Astrocyte of the spinal cord (primary cell): ENCODE measurements at places on chromosomes 6 and 20.

DNA sequence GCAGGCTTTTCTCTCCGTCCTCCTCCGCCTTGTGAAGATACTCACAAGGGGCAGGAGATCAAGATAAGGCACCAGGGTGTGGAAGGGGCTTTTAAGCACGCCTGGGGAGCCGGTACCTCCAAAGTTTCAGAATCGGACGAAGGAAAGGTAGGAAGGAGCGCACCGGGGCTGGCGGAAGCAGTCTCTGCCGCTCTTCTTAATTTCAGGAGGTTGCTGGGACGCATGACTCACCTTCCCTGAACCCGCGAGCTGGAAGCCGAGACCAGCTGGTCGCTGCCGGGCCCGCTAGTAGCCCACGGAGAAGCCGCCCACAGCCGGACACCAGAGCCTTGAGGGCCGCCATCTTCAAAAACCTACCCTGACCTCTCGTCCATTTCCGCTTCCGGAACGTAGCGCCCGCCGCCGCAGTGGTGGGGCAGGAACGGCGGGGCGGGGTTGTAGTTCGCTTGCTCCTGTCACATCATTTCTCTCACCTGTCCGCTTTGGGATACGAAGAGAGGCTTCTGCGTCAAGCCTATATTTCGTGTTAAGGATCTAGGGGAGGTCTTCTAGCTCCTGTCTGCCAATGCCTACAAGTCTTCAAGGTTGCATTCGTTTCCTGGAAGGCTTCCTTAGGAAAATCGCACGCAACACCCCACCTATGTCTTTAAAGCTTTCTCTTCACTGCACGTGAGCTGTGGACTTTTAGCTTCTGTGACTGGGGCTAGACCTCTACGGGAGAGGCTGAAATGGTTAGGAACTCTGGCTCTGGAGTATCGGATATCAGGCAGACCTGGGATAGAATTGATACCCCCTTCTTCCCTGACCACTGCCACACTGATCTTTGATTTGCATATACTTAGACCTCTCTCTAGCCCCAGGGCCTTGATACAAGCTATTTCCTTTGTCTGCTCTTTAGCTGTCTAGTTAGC, at the start of gene MRPS18A:
MRPS18A (minus strand) TSS at position 355 of the 911 bp plus-strand sequence; CDS start at position 343, 12 bp downstream.
- DNase-seq = peak; percentile 71

DNA sequence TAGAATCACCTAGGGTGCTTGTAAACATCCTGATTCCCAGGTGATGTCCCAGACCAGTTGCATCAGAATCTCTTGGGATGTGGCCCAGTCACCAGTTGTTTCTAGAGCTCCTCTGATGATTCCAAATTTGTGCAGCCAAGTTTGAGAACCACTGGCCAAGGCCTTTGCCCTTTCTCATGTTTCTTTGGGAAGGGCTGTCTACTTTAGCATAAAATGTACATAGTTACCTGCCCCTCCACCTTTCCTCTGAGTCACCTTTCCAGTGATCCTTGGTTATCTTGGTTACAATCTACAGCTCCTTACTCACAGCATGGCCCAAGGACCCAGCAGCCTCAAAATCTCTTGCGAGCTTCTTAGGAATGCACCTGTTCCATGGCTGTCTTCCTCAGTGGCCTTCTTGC, 266.4 kb upstream of the PRND start:
- no peak for DNase-seq

- no peak for DNase-seq
These were observed 142.2 kb downstream of the WDR27 start for GRCh38 chr6:169559592-169559991.

GRCh38 chr6:66662721-66663507, 955.9 kb upstream of the EYS start:
- DNase-seq = no peak

DNA sequence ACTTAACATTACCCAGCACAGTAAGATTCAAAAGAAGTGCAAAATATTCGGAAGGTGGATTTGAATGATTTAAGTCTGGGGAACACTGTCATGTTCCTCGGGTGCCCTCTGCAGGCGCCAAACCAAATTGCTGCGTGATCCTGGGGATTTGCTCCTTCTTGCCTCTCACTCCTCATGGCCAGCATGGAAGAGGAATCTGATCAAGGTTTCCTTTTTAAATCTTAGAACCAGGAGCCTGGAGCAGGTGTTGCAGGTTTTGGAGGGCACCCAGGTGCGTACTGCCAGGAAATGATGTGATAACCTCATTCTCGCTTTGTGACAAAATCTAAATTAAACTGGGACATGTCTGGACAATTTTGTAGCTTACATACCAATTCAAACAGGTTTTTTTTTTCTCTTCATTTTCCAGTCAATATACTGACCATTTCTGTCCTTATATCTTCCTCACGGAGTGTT, 8.1 kb upstream of the PFDN4 start:
- peak; percentile 81 for DNase-seq

- DNase-seq = no peak
These were observed 4.1 kb downstream of the SLC23A2 start for GRCh38 chr20:4997222-4997621.

- no peak for DNase-seq
These were observed 110.8 kb downstream of the SNX5 start for GRCh38 chr20:17857639-17858449.

GRCh38 chr20:47181056-47181862, 175.2 kb downstream of the ZMYND8 start:
- DNase-seq = peak; percentile 43
